ENCODE measurements at places on chromosomes 12 and 14.

- no peak for DNase-seq
These were observed 55.9 kb downstream of the LRP6 start for GRCh38 chr12:12210983-12211382.

DNA sequence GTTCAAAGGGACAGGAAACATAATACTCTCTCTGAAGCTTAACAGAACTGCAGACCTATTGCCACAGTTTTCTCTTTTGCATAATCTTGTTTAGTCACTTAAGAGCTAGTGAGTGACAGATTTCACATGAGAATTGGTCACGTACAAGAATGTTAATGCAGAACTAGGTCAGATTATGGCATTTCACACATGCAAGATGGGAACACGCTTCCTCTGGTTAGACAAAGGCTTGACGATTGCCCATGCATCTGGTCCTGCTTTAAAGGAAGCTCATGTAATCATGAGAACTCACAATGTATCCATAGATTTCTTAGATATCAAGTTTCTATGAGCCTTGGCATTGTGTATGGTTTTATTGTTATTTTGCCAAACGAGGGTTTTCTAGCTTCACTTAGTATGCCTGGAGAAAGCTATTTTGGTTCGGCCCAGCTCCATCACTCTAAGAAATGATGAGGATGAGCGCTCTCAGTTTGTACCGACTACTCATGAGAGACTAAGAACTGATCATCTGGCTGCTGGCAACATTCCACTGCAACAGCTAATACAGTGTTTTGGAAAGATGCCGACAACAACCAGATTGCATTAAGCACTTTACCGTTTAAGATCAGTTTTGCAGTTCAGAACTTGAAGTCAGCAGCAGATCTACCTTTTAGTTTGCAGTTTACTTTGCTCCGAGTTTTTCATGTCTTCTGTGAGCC lies 380.0 kb downstream of the DIO2 start:
- DNase-seq: no peak

GRCh38 chr14:24159777-24160498 lies 1.1 kb upstream of the IRF9 start:
- no peak for DNase-seq

GRCh38 chr12:93390031-93390430 lies 12.3 kb downstream of the NUDT4 start:
- no peak for DNase-seq

GRCh38 chr12:127559349-127560040 lies 707.5 kb upstream of the TMEM132C start:
- DNase-seq: peak; percentile 7

- no peak for DNase-seq
These were observed 830 bp downstream of the PPP4R3A start for GRCh38 chr14:91509083-91509877.

GRCh38 chr12:20097626-20098025 lies 270.7 kb upstream of the PDE3A start:
- no peak for DNase-seq

DNA sequence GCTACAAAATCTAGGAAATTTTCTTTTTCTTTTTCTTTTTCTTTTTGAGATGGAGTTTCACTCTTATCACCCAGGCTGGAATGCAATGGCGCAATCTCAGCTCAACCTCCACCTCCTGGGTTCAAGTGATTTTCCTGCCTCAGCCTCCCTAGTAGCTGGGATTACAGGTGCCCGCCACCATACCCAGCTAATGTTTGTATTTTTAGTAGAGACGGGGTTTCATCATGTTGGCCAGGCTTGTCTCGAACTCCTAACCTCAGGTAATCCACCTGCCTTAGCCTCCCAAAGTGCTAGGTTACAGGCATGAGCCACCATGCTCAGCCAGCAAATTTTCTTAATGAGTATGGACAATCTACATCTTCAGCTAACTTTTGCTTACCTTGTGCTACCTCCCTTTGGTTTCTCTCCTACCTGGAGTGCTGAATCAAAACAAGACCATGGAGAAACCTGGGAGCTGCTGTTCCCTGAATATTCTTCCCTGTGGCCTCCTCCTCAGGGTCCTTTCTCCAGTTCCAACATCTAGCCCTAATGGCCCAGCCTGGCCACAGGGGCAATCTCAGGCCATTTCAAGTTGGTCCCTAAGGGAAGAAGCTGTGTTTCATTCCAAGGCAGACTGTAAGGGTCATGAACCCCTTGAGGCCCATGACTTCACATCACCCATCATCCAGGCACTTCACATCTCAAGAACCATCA lies 74.6 kb upstream of the EGLN3 start:
- no peak for DNase-seq

GRCh38 chr14:91261115-91261514 lies 16.6 kb upstream of the GPR68 start:
- no peak for DNase-seq

DNA sequence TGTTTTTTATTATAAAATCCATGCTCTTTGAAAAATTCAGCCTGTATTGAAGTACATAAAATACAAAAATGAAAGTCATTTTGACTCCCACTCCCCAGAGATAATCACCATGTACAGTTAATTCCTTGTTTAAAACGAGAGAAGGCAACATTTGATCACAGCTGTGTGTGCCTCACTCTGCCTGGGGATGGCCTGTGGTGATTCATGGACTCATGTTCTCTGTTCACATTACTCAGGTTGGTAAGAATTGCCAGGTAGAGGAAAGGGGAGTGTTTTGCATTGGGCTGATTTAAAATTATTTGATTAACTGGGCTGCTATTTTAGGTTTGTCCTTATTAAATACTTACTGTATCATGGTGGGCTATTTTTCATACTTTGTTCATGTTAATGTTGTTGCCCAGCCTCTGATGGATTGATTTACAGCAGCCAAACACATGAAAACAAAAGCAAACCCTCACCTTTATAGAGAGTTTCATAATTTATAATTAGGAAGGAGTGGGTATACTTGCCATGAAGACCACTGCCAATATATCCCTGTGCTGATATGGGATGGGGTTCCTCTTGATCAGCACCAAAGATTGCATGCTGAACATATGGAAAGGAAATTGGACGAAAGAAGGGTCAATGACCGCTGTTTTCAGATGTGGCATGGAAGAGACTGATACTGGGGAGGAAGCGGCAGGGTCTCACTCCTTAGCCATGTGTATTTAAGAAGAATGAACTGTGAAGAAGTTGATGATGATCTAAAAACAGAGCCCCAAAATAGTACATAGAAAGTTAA lies 3.0 kb downstream of the ZBTB1 start:
- DNase-seq: no peak

GRCh38 chr12:131075611-131076010 lies 121.9 kb downstream of the ADGRD1 start:
- no peak for DNase-seq

- DNase-seq: no peak
These were observed 107.0 kb upstream of the CRY1 start for GRCh38 chr12:107200394-107200793.

DNA sequence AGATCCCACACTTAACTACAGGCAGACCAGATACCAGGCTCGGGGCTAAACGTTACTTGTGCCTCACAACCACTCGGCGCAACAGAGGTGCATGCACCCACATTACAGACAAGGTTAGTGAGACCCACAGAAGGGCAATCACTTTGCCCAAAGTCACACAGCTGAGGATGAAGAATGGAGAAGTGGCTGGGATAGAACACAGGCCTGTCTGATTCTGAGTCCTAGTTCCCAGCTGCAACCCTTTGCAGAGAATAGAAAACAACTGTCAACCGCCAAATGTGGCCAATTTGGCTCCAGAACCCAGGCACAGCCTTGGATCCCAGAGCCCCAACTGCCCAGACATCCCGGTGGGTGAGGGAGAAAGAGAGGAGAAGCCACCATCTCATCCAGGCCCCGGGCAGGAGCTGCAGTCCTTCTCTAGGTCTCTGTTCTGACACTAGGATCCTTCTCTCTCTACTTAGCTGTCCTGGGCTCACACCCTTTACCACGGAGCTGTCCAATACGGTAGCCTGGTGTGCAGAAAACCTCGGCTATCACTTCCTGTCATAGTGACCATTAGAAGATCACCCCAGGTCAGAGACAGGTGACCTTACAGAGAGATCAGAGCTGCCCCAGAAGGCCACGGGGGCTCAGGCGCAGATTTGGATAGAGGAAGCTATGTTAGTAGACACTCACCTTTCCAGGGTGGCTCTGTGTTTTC lies 59.1 kb downstream of the FAM222A start:
- DNase-seq: no peak

DNA sequence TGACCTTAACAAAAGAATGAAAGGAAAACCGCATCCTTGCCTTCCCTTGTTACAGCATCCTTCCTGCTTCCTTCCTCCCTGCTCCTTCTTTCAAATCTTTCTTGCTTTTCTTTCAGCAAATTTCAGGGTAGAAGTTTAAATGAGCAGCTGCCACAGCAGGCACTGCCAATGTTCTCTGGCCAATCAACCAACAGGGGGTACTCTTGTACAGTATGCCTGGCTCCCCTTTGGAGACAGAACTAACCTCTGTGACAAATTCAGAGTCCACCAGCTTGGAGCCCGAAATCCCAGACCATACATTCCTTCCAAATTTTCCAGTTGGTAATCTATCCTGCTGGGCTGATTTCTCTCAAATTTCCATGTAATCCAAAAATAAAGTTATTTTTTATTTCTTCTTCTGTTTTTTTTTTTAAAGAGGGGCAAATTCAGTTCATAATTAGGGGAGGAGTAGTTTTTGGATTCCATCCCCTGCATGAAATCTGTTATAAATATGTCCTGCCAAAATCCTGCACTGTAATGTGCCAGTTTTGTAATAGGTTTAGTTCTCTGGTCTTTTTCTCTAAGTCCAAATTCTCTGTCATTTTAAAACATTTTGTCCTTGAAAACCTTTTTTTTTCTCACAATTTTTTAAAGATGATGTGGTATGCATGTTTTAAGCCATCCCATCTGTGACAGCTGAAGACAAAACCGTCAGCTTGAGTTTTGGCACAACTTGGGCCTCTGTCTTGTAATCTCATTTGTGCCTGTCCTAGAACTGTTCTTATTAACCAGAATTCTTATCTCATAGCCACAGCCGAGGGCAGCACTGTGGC lies 610.0 kb upstream of the LMO3 start:
- no peak for DNase-seq

GRCh38 chr12:124888260-124888659 lies 24.6 kb upstream of the SCARB1 start:
- DNase-seq: no peak

- DNase-seq: no peak
These were observed 23.1 kb downstream of the ANG start for GRCh38 chr14:20711685-20712084.

- DNase-seq: no peak
These were observed 59.4 kb downstream of the ITPK1 start for GRCh38 chr14:93056166-93056839.

- no peak for DNase-seq
These were observed 64.0 kb upstream of the SLC24A4 start for GRCh38 chr14:92258934-92259333.

GRCh38 chr12:42444192-42444943 lies 118.4 kb downstream of the PPHLN1 start:
- DNase-seq: no peak

- no peak for DNase-seq
These were observed 75.9 kb downstream of the DUSP16 start for GRCh38 chr12:12486661-12487240.

DNA sequence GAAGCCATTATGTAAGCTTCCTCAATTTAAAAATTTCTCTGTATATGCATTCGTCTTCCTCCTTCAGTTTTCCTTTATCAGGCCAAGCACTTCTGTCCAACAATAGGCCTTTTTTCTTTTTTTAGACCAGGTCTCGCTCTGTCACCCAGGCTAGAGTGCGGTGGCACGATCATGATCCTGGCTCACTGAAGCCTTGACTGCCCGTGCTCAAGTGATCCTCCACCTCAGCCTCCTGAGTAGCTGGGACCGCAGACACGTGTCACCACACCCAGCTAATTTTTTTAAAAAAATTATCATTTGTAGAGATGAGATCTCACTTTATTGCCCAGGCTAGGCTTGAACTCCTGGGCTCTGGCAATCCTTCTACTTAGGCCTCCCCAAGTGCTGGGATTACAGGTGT lies 25.8 kb downstream of the TAOK3 start:
- no peak for DNase-seq

DNA sequence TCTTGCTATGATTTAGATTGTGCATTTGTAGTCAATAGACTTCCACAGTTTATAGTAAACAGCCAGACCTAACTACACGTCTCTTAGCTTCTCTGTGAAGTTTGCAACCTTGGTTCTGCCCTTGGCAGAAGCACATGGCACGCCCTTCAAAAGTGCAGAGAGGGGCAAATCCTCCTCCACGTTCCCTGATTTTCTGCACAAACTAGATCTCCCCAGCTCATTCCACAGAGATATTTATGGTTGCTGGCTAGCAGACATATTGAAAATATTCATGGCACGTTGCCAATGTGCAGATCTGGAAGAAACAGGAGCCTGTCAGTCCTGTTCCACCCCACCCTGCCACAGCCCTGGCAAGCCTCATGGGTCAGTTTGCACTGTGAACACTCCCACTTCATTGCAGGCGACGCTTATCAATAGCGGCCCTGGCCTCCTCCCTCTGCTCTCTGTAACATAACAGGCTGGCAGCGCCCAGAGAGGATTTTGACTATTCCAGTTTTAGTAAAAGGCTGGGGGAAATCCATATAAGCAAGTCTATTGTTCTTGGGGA lies 6.5 kb upstream of the LGALS3 start:
- DNase-seq: no peak

GRCh38 chr14:78982551-78982950 lies 812.4 kb downstream of the NRXN3 start:
- no peak for DNase-seq

GRCh38 chr12:55830601-55831446 lies 1.4 kb upstream of the DNAJC14 start:
- DNase-seq: no peak

DNA sequence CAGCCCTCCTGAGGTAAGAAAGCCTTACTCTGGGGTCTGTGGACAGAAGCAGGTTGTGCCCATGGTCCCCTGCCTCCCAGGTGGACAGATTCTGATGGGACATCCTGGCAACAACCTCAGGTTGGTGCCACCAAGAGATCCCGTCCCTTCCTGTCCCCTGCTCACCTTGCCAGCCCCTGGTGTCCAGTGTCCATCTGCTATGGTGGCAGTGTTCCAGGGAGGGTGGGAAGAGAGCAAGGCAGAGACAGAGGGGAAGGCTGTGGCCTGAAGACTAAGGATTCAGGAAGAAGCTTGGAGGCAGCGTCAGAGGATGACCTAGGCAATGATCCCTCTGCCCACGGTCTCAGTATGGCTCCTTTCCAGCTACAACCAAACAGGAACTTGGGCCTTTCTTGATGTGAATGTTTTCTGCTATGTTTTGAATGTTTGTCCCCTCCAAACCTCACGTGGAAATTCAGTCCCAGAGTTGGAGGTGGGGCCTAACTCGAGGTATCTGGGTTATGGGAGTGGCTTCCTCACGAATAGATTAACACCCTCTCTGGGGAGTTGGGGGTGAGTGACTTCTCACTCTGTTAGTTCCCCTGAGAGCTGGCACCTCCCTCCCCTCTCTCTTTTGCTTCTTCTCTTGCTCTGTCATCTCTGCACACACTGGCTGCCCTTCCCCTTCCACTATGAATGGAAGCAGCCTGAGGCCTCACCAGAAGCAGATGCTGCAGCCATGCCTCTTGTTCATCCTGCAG lies 26.9 kb downstream of the IQSEC3 start:
- DNase-seq: no peak

DNA sequence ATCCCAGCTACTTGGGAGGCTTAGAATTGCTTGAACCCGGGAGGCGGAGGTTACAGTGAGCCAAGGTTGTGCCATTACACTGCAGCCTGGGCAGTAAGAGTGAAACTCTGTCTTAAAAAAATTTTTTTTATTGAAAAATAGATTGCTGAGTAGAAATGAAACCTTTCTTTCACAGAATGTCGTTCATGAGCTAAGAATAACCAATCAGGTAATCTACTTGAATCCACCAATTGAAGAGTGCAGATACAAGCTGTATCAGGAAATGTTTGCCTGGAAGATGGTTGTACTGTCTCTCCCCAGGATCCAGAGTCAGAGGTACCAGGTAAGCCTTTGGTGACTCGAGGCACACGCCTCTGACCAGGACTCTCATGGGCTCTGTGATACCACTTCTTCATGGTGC lies 27.0 kb downstream of the DYNC1H1 start:
- no peak for DNase-seq

All from stimulated activated CD4-positive, alpha-beta T cell treated with anti-CD3 and anti-CD28 coated beads, Interleukin-1b, Interleukin-23, amount 100 ng/mL, for 1 hour (primary cell).